ENCODE measurements at places on chromosomes 2 and 18.

GRCh38 chr18:37565977-37566478, 430 bp upstream of the CELF4 start:
- DNase-seq = no peak

- DNase-seq = no peak
Measured at GRCh38 chr18:23635283-23636070, 27.2 kb downstream of the ANKRD29 start.

DNA sequence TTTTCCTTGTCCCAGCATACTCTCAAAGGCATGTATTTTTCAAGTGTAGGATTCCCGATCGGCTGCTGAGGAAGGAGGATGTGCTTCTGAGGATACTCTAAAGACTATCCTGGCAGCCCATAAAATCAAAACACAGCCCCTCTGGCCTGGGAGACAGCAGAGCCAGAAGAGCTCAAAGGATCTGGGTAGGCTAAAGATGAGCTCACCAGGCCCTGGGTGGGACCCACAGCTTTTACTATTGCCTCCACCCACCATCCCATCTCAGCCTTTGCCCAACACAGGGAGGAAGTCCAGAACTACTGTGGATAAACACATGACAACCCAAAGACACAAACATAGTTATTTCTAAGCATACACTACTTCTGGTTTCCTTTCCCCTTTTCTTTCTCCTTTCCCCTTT, 79.1 kb upstream of the ZFP36L2 start:
- DNase-seq = no peak

- no peak for DNase-seq
Measured at GRCh38 chr18:56224669-56225561, 413.5 kb downstream of the TXNL1 start.

- no peak for DNase-seq
Measured at GRCh38 chr2:170052151-170052550, 125.8 kb upstream of the MYO3B start.

GRCh38 chr2:240436683-240437550, 1.5 kb downstream of the GPC1 start:
- DNase-seq = no peak

DNA sequence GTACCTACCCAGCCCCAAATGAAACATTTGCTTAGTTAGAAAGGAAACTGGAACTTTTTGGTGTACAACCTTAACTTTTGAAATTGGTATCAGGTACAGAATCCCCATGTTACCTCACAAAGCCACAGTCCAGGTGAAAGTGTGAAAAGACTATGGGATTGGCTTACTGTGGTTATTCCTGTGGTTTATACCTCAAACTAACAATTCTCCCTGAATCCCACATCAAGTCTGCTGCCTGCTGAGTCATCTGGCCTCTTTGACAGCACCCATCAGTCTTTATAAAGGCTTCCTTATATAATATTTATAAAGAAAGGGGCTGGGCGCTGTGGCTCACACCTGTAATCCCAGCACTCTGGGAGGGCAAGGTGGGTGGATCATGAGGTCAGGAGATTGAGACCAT, 164.6 kb downstream of the TMEM247 start:
- DNase-seq = no peak

- no peak for DNase-seq
Measured at GRCh38 chr2:124563426-124563825, 538.3 kb downstream of the CNTNAP5 start.

- no peak for DNase-seq
Measured at GRCh38 chr2:37560241-37560848, 111.1 kb downstream of the CDC42EP3 start.

DNA sequence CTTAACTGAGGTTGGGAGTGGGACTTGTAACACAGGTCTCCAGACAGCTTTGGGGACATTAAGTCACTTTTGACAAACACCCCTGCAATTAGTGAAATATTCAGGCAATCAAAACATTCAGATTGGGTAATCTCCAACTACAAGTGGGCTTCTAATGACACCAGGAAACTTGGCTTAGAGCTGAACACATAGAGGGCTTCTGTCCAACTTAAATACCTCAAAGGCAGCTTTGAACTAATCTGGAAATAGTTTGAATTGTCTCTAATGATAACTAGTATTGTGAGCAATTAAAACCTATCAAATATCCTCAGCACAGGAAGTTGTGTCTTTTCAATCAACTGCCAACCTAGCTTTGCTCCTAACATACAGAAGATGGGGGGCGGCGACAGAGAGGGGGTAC, 5.1 kb upstream of the ASPRV1 start:
- DNase-seq = no peak

DNA sequence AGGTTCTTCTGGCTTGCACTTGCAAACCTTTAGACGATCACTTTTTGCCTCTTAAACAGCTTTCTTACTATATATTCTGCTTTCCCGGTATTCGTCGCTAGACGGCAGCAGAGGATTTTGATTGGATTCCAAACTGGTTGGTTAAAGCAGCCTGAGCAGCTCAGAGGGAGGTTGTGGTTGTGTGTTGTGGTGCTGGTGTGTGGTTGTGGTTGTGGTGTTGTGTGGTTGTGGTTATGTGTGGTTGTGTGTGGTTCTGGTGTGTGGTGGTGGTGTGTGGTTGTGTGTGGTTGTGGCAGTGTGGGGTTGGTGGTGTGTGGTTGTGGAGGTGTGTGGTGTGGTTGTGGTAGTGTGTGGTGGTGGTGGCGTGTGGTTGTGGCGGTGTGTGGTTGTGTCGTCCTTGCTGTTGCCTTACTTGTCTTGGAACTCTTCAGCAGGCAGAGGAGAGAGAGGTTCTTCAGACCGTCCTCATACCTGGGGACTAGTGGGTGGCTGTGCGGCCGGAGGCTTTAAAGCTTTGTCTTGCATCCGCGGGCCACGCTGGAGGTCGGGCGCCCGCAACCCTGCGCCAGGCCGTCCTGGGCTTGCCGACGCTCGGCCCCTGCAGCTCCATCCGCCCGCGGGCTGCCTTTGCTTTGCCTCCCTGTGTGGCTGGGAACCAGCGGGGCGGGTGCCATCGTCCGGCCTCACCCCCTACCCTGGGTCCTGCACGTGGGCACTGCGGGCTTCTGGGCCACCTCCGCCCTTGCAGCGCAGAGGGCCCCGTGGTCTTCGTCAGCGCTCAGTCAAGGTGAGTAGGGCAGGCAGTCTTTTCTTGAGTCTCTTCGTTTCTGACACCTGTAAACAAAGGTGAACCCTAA, 190.8 kb downstream of the ARHGAP28 start:
- DNase-seq = no peak

DNA sequence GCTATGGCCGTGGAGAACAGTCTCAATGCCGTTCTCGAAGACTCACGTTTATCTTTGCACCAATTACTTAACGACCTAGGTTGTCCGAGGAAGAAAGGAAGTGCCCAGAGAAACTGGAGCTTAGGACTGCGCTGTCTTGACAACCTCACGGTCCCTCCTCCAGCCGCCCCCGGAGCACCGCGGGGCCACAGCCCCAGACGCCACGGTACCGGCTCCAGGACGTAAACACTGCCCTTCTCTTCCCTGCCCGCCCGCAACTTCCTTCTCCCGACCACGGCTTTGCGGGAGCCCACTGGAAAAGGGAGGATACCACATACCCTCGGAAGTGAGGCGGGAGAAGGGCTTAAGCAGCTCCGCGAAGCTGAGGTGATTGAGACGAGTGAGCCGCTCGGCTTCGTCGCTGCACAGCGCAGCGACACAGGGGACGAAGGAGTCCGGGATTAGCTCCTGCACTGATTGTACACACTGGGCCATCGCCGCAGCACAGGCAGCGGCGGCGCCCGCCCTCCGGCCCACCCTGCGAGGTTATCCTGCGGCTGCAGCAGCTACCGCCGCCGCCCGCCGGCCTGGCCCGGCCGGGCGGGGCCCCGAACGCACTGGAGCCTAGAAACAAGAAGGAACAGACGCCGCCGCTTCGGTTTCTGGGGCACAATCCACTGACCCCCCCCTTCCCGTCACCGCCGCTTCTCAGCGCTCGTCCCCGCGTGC, 483 bp downstream of the TRAPPC8 start:
- peak; percentile 2 for DNase-seq

DNA sequence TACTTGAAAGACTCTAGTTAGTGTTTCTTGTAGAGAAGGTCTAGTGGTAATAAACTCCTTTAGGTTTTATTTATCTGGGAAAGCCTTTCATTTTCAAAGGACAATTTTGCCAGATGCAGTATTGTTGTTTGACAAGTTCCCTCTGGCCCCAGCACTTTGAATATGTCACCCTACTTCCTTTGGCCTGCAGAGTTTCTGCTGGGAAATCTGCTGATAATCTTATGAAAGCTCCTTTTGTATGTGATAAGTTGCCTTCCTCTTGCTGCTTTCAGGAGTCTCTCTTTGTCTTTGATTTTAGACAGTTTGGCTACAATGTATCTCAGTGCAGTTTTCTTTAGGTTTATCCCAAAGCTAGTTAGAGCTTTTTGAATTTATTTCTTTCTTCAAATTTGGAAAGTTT, 106.2 kb upstream of the L3MBTL4 start:
- no peak for DNase-seq

DNA sequence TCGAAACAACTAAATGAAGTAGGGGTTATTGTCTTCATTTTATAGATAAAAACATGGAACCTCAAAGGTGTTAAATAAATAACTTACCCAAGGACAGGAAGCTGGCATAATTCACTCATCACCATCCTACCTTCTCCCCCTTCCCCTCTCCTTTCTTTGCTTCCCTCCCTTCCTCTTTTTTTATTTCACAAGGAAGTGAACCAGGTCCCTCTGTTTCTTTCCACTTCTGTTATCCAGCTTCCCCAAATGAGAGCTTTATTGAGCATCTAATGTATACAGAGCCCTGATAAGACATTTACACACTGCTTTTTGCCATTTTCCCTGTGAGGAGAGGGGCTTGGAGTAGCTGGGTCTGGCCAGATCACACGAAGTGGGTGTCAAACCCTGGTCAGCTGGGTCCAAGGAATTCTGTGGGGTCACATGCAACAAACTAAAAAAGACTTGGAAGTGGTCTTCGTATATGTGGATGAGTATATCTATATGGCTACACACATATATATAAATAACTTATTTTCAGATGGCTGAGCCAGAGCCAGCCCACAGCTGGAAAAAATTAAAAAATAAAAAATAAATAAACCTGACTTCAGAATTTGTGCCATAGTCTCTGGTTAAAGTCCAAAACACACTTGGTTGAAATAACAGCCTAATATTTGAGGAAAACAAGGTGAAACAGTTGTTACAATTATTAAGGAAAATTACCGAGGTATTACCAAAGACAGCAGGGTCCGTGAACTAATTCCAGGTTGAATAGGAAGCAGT, 49.3 kb upstream of the FOSL2 start:
- DNase-seq = no peak

- no peak for DNase-seq
Measured at GRCh38 chr2:39266139-39266805, 22.5 kb upstream of the CDKL4 start.

- no peak for DNase-seq
Measured at GRCh38 chr2:67180841-67181240, 216.3 kb upstream of the ETAA1 start.

GRCh38 chr2:102129951-102130646, 12.4 kb upstream of the IL1R1 start:
- DNase-seq = no peak

DNA sequence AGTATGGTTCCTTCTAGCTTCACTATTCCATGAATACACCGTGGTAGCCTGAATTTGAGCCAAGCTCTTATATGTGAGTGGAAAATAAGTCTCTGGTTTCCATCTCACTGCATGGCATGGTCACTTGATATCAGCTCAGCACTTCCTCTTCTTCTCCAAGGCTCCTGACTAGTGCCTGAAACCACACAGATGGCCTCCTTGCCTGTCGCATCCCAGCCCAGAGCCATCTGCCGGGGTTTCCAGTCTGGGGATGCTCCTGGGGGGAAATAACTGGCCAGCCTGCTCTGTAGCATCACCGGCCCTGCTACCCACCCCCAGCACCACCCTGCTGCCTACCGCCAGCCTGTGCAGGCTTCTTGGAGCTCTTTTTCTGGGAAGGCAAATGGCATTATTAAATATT, 7.7 kb upstream of the MARCHF4 start:
- no peak for DNase-seq

DNA sequence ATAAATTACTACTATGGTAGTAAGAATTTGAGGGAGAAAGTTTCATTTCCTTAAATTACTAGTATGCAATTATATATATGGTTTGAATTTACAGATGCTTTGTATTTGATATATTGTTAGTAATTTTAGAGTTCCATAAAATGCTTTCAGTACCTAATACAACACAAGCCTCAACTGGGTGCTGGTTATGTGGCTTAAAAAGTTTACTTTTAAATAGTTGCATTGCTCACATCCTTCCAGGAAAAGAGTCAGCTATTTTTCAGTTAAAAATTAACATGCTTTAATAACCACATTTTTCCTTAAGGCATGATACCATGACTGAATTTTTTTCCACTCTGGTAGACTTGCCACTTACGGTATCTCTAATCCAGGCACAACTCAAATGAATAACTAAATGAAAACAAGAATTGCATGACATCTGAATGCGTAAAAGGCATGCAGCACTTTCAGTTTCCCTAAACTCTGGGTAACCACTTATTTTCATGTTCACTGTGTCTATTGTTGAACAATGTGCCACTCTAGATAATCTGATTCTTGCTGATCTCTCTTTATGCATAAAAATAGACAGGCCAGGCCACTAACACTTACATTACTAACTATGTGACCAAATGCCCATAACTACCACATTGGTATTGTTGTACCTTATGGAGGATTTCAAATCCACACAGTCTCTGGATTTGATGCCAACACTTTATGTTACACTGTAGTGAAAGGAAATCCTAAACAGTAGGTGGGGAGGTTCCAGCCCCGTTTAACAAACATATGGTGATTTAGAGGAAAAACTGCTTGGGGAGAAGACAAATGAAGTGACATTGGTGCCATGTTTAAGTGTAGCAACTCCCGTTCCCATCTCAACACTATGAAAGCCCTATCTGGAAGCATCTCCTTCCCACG, 35.5 kb upstream of the SLC35F5 start:
- DNase-seq = no peak

DNA sequence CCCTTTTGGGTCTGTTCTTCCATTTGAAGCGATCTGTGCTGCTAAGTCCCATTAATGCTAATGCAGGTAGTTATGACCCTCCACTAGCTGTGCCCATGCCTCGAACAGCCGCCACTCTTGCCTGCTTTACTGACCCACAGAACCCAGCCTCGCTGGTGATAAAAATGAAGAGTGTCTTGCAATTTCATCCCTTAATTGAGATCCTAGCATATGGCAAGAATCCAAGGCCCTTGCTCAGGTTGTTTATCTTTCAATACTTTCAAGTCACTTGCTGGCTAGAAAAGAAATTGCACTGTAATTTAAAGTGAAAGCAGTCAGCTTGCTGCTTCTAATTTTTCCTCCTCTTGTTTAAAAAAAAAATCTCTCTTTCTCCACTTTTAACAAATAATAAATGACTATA, 73.6 kb downstream of the ZNF521 start:
- DNase-seq = no peak

GRCh38 chr18:5144629-5145028, 52.4 kb downstream of the AKAIN1 start:
- DNase-seq = no peak

- DNase-seq = no peak
Measured at GRCh38 chr2:11030909-11031308, 119.2 kb downstream of the KCNF1 start.
